Activated CD4-positive, alpha-beta T cell treated with anti-CD3 and anti-CD28 coated beads, Interleukin-2, amount 10 ng/mL, durations not matched to agents 7 days and 5 days (primary cell): ENCODE measurements at places on chromosomes 12 and 14. TPM values are rescaled to one million over a fixed set of nuclear protein-coding genes. Genes with fewer than 3 reads are reported as not detected.

The OVCH1 gene
- not detected for total RNA-seq

DNA sequence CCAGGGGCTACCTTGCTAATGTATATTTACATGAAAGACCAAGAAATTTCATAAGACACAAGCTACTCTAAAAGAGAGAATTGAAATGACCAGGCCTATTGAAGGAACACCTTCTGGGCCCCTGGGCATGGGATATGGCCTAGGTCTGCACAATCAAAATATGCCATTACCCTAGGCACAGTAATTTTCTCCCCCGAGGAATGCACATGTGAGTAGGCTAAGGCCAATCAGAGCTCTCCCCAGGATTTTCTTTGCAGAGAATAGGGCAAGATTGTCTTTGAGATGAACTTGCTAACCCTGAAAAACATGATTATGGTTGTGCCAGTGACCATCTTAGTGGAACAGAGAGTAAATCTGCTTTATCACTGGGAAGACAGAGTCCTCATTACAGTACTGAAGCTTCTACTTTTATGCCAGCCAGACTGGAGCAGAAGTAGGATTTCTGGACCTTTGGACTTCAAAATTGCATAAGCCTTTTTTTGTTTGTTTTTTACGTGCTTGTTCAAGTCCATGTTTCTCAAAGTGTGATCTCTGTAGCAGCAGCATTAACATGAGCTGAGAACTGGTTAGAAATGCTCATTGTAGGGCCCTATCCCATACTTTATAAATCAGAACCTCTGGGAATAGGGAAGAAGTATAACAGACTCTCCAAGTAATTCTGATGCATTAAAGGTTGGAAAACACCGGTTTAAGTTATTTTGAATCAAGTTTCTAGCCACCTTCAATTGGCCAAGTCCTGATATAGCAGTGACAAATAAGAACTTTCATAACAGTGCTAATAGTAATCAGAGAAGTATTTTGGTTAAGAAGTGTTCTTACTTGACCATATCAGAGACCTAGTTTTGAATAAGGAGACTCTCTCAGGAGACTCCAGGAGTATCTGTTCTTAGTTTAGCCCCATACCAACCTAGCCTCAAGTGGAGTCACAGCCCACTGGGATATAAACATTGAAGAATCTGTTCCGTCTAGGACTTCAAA is 112.9 kb downstream of the LMO3 start:
- no peak overlapping the region for H3K27ac ChIP-seq
- H3K4me1 ChIP-seq, result no peaks in the 10 kb centered on the region
- no peak for DNase-seq

The GPRC5D gene
- 0.67 TPM for total RNA-seq

The DCN gene
- total RNA-seq, result not detected

DNA sequence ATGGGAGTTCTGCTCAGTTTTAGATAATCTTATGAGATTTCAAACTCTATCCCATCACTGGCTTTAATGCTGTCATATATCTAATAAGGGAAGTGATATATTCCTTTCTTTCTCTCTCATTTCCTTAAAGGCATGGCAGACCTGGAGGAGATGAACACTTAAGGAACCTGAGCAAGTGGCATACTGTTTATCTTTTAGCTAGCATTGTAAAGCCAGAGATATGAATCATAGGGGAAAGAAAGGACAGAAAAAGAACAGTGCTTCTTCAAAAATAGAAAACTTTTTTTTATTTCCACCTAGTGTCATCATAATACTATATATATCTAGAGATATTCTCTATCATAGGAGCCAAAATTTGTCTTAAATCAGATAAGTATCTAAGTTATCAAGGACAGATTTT is 68.3 kb upstream of the PSMA6 start:
- DNase-seq, result no peak
- peaks cover 10% of the 10 kb centered on the region for H3K4me1 ChIP-seq
- no peak overlapping the region for H3K4me3 ChIP-seq
- H3K27me3 ChIP-seq, result no peaks in the 10 kb centered on the region
